ENCODE measurements at places on chromosomes 2 and 18.

- no peak for DNase-seq
Measured at GRCh38 chr2:53450923-53451322, 316.7 kb upstream of the CHAC2 start.

GRCh38 chr2:175074478-175074877 lies 69.3 kb upstream of the CHN1 start:
- no peak for DNase-seq

GRCh38 chr2:205714058-205714776 lies 31.9 kb downstream of the NRP2 start:
- DNase-seq, result no peak

- DNase-seq, result no peak
Measured at GRCh38 chr2:28658369-28658768, 93.3 kb upstream of the PPP1CB start.

- DNase-seq, result no peak
Measured at GRCh38 chr2:19198381-19198780, 160.0 kb downstream of the OSR1 start.

DNA sequence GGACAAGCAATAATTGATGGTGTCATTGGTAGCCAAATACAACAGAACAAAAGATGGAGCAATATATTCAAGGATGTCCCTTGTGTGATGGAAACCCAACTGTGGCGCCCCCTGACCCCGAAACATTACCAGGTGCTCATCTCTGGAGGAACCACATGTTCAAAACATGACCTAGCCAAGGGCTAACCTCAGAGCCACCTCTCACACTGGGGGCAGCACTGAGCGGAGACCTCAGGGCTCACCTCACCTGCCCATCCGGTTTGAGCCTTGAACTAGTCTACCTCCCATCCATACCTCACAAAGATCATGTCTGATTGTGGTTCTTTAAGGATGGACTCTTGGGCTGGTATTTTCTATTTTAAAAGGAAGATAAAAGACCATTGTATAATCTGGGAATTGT lies 314.4 kb upstream of the CDH7 start:
- DNase-seq, result no peak

GRCh38 chr2:209872675-209873074 lies 101.0 kb downstream of the UNC80 start:
- DNase-seq, result no peak

Measured in stimulated activated CD4-positive, alpha-beta T cell treated with anti-CD3 and anti-CD28 coated beads, Interleukin-12 subunit alpha, Interleukin-12 subunit beta, amount 100 ng/mL, for 48 hours (primary cell).